Sciatic nerve (tissue), 2 donors: ENCODE measurements at places on chromosomes 13 and 19.

DNA sequence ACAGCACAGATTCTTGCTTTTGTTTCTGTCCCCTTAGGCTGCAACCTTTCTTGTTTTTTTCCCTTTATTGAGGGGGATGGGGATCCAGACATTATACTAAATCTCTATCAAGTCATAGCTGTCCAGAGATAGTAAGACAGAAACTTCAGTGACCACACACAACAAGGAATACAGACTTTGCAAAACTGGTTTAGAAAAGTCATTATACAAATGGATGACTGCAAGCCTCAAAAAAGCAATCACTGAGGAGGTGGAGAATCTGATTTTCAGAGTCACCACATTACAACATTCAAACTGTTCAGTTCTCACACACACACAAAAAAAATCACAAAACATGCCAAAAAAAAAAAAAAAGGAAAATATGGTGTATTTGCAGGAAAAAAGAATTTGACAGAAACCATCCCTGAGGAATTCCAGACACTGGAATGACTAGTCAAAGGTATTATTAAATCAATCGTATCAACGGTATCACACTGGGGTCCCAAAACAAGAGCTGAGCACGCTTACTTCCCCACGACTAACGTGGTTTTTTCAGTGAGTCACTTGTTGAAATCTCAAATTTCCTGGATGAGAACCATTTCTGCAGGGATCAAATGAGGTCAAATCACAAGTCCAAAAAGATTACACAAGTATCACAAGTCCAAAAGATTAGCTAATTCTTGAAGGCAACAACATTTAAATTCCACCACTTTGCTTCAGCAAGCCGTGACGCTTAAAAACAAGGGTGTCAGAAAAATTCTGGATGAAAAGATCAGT lies 41.2 kb downstream of the USP12 start:
- DNase-seq, result no peak

DNA sequence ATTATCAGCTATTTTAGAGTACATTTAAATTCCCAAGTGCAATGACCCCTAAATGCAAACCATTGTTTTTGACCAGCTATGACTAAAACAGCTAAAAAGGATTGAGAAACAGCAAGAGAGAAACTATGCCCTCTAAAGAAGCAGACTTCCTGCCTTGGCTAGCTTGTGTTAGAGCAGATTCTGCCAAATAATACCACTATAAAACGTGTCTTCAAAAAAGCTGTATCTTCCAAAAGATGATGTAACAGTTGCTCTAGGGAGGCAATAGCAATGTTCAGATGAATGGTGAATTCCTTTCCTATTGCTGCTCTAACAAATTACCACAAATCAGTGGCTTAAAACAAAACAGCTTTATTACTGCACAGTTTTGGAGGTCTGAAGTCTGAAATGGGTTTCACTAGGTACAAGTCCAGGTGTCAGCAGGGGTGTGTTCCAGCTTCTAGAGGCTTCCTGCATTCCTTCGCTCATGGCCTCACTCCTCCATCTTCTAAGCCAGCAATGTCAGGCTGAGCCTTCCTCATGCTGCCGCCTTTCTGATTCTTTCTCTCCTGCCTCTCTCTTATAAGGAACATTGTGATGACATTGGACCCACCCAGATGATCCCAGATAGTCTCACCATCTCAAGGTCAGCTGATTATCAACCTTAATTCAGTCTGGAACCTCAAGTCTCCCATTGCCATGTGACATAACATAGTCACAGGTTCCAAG lies 84.5 kb downstream of the LRRC63 start:
- DNase-seq, result no peak

DNA sequence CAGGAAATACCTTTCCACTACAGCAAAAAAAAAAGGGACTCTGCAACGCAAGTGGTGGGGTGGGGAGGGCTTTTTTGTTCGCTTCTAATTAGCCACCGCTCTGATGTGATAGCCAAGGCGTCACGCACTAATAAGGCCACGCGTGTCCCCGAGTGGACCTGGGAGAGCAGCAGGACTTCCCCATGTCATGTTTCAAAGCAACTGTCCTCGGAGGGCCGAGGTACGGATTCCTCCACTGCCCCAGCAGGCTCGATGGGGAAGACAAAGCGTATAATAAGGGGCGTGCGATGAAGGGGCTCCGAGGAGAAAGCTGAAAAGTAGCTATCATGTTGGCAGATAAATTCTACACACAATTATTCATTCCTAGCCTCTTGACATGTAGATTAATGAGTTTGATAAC lies 179.7 kb upstream of the ZNF507 start:
- DNase-seq, result no peak

DNA sequence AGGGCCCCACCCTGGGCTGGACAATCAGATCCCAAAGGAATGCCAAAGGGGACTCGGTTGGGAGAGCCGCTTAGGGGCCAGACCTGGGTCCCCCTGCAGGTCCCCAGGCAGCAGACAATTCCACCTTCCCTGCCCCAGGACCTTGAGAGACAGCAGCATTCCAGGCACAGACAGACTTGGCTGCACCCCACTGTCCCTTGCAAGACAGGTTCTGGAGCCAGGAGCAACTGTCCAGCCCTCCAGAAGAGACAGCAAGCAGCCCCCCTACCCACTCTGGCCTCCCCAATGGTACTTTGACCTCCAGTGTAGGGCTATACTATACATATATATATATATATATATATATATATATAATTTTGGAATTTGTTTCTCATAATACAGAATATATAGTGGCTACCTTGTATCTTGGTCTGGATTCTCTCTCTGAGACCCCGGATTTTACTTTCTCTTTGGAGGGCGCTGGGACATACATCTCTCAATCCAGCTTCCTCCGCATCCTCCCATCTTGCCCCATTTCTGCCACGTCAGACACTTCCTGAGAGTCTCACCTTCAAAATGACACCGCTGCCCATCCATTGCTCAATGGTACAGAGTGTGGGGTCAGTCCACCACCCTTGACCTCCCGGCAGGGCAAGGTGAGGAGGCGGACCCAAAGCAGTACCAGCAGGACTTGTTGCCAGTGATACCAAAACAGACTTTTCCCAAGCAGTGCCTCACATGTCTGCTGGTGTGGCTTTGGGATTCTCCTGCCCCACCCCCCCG lies 12.7 kb downstream of the SMIM24 start:
- DNase-seq, result no peak

GRCh38 chr13:73835138-73835721 lies 299.0 kb downstream of the KLF12 start:
- DNase-seq, result no peak

GRCh38 chr13:40178130-40178529 lies 488.3 kb downstream of the FOXO1 start:
- no peak for DNase-seq
